ENCODE measurements at places on chromosomes 12 and 14.

- no peak for DNase-seq
Observed at GRCh38 chr12:47014474-47014873, 64.9 kb upstream of the PCED1B start.

GRCh38 chr14:90620568-90621077 lies 195.6 kb downstream of the TTC7B start:
- DNase-seq, result no peak

GRCh38 chr14:25042362-25043299 lies 7.3 kb downstream of the STXBP6 start:
- no peak for DNase-seq

DNA sequence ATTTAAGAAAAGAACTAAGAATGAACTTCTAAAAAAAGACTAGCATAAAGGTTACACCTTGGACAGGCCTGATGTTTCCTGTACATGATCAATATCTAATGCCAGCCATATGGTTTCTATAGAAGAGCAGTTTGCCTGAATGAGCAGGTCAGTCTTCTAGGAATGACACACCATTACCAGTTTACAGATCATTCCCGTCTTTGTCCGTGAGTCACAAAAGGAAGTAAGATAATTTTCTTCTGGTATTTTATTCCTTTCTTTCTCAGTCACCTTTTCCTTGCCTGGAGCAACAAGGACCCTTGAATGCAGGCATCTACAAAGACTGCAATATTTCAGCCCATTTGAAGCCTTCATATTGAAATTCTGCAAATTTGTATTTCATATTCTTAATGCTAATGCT lies 44.6 kb upstream of the CNTN1 start:
- no peak for DNase-seq

DNA sequence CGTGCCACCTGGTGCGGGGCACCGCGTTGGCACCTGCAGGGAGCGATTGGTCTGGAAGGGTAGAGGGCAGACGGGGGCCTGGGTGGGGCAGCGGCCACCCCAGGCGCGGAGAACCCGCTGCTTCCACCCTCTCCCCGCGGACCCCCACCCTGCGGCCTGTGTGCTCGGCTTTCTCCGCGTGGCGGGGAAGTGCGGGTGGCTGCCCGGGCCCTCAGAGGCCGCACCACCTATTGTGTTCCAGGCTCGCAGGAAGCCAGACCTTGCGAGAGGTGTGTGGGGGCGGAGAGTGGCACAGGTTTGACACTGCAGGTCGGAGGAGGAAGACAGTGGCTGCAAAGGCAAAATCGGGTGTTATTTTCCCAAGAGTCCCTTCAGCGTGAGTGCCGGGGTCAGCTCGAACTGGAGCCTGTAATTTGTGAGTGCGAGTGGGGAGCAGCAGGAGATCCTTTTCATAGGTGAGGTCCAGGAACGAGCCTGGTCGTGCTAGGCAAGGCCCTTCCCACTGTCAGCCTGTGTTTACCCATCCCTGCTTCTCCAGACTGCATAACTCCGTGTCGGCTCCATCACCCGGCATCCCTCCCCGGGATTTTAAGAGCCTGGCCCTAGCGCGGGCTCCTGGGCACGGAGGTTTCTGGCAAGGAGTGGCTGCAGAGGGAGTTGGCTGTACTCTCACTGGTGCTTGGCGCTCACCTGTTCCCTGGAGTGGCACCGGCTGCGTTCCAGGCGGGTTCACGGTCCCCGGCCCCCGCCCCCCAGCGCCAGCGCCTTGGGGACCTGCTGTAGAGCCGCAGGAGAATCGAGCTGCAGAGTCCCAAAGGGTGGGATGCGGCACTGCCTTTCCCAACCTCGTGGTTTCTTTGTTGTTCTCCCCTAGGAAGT lies 935 bp downstream of the TBC1D30 start:
- DNase-seq, result peak; percentile 22

DNA sequence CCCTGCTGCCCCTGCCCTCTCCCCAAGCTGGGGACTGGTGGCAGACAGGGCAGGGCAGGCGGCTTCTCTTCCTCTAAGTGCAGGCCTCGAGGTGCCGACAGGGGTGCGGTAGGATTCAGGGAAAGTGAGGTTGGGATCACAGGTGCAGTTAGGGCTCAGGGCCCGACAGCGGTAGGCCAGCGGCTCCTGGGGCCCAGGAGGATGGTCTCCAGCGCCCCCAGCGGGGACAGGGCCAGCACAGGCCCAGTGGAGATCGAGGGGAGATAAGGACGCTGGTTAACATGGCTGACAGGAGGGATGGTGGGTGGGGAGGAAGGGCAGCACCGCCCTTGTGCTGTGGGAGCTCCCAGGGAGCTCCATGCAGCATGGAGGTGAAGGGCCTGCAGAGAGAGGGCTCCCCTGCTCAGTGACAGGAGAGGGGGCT lies 935 bp upstream of the CRIP1 start:
- DNase-seq, result peak; percentile 59

DNA sequence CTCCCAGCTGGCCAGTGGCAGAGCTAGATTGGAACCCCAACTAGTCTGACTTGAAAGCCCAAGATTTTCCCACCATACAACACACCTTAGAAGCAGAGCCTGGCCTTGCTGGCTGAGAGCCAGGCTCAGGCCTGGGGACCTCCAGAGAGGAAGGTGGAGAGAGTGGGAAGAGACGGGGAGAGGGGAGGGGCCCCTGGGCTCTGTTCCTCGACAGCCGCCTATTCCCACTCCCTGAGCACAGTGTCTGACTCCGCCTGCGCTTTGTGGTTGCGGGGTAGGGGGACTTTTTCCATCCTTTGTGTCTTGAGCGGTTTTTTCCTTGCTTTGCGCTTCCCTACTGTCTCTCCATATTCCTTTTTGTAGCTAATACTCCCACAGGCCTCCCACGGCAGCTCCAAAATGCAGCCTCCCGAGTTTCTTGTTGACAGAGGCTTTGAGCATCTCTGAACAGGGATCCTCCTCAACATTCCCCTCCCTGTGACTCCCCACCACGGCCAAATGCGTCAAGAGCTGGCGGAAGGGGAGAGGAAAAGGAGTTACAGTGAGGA lies 4.0 kb upstream of the KCNH3 start:
- no peak for DNase-seq

GRCh38 chr14:62665286-62665685 lies 380.0 kb downstream of the KCNH5 start:
- no peak for DNase-seq

DNA sequence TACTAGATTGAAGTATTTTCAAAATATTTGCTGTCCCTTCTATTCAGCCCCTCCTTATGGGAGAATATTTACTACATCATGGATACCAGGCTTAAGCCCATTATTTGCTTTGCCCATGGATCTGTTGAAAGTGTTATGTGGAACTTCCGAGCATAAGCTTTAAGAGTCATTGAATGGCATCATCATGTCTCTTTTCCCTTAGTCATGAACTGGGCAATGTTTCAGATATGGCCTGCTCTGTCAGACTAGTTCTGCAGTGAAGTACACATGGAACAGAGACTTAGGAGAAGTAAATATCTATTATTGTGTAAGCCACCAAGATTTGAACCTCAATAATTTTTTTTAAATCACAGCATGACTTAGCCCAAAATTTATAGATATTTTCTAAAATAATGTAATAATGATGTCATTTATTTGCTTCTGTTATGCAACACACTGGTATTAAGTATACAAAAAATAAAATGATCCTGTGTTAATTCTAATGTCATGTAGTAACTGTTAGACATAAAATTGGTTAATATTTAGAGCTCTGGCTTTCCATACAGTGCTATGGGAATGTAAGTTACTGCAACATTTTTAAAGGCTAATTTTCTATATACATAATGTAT lies 1097.3 kb downstream of the SLC16A7 start:
- no peak for DNase-seq

GRCh38 chr12:22728987-22729386 lies 104.0 kb downstream of the ETNK1 start:
- no peak for DNase-seq

GRCh38 chr12:100187068-100187467 lies 13.5 kb upstream of the ACTR6 start:
- no peak for DNase-seq

GRCh38 chr12:124734224-124734788 lies 129.4 kb downstream of the SCARB1 start:
- no peak for DNase-seq

- DNase-seq, result no peak
Observed at GRCh38 chr12:49604856-49605255, 583 bp downstream of the FAM186B start.

DNA sequence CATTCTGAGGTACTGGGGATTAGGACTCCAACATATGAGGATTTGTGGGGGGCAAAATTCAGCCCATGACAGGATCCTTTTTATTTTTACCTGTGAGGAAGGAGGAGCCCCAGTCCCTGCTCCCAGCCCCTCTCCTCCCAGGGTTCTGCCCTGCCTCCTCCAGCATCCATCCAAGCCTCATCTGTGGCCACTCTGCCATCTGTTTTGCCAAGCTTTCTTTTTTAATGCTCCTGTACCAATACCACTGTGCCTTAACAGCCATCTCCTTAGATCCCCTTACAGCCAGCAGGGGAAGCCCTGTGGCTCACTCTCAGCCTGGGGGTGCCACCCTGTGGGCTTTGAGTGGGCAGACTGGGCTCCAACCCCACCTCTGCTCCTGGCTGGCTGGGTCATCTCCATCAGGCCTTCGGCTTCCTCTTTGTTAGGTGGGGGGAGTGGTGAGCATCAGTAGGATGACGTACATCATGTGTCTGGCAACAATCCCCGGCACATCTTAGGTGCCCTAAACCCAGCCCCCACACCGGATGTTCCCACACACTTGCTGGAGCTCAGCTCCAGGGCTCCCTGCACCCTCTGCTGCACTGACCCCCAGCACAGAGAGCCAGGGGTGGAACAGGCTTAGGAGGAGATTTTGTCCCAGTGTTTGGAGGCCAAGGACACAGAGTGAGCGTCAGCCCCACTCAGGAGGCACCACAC lies 40.2 kb downstream of the CYP46A1 start:
- no peak for DNase-seq

DNA sequence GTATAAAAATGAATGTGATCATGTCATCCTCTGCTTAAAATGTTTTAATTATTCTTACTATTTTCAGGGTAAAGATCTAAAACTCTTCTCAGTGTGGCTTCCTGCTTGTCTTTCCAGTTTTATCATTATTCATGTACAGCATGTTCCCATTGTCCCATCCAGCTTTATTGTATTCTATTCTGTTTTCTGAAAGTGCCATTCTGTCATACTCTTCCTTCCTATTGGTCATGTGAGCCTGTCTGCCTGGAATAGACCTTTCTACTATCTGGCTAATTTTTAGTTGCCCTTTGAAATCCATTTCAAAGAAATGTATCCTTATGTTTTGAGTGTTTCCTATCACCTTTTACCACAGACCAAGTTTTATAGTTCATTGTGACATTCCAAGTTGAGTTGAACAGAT lies 34.9 kb downstream of the PALS1 start:
- no peak for DNase-seq

DNA sequence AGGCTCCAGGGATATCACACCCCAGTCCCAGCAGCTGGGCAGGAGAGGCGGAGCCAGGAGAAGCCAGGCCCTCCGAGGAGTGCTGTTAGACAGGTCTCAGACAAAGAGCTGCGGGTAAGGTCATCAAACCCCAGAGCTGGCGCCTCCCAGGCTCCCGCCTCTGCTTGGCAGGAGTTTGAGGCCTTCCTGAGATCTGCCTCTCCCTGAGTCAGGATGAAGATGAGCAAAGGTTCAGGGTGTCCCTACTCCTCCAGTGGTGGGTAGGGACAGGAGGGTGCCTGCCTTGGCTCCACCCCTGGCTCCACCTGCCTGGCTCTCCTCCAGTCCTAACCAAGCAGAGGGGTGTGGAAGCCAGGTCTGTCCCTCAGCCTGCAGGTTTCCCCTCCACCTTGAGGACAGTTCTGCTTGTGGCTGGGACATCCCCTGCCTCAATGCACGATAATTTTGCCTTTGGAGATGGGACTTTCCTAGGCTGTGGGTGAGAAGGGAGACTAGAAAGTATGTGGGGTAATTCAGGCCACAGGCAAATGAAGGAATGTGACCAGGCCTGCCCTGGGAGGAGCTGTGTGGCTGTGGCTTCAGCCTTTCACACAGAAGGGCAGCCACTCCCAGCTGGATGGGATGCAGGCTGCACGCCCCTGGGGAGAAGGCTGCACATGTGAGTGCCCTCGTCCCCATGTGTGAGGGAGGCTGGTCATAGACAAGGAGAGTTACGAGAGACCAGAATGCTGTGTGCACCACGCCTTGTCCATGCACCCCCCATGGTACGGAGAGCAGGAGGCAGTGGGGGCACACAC lies 2.2 kb downstream of the PLEKHG6 start:
- DNase-seq, result no peak

DNA sequence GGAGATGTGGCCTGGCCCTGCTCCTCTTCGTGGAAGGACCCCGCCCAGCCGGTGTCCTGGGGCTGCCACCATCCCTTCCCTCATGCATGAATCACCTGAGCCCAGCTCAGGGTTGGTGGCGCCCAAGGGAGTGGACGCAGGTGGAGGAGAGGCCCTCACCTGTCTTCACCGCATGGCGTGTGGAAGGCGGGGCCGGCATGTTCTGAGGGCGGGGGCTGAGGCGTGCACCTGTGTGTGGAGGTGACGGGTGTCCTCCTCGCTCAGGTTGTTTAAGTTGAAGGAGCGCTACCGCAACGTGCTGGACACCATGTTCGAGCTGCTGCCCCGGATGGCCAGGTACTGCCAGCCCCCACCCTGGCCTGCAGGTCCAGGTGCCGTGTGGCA lies 47.0 kb downstream of the SLC8B1 start:
- no peak for DNase-seq

- DNase-seq, result no peak
Observed at GRCh38 chr12:10101648-10102220, 2.9 kb upstream of the CLEC1A start.

GRCh38 chr14:38951451-38951850 lies 151.6 kb downstream of the SEC23A start:
- no peak for DNase-seq

- DNase-seq, result no peak
Observed at GRCh38 chr12:47892819-47893218, 12.0 kb downstream of the VDR start.

GRCh38 chr12:66189889-66190288 lies 875 bp downstream of the IRAK3 start:
- DNase-seq, result no peak

- DNase-seq, result no peak
Observed at GRCh38 chr14:27242874-27243273, 645.0 kb upstream of the NOVA1 start.

DNA sequence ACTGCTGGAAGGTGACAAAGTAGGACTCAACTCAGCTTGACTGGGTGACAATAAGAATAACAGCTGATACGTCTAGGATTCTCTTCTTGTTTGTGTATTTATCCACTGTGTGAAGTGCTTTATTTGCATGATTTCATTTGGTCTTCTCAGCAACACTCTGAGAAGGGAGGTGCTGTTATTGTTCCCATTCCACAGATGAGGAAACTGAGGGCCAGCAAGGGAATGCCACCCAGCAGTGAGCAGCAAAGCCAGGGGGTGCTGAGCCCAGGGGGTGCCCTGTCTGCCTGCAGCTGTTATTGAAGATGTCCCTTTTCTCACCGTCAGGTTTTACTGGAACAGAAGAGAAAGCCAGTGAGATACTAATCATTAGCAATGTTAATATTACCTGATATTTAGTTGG lies 62.8 kb downstream of the RNFT2 start:
- DNase-seq, result no peak
